ENCODE measurements at places on chromosomes 3 and 15. TPM values are rescaled to one million over a fixed set of nuclear protein-coding genes. Genes with fewer than 3 reads are reported as not detected.

RUBCN gene
- total RNA-seq: 23.3 TPM

- no peak for DNase-seq
Observed at GRCh38 chr3:75294124-75294523, 370.0 kb upstream of the FRG2C start.

DNA sequence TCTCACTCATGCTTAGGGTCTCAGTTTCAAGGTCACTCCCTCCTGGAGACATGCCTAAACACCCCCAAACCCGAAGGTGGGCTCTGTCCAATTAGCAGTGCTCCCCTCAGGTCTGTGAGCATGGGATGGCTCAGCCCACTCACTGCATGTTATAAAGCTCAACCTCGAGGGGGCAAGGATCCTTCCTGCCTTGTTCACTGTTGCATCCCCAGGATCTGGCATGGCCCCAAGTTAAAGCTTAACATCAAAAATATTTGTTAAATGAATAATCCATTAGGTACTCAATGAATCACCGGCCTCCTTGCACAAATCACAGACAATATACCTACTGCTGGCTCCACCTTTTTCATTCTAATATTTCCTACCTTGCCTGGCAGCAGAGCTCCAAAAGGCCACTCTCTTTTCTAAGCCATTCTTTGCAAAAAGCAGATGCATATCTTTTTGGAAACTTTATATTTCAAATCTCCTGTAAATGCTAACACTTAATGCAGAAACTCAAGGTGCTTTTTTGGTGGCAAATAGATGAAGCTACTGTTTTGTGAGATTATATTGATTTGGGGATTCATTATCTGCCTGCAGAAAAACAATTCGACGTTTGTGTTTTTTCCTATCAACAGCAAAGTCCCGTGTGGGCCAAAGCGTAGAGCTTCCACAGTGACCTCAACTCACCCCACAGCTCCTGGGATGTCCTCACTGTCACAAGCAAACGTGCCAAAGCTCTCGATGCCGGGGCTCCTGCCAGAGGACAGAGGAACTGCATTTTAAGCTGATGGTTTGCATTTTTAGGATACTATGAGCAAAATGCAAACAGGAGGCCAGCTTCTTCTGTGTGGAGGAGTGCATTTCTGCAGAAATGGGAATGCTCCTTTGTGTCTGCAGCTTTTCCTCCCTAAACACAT, 35.4 kb downstream of the PCOLCE2 start:
- DNase-seq: peak; percentile 78

TRAT1 gene
- total RNA-seq: not detected

GRCh38 chr15:88658972-88659931, 20.4 kb downstream of the ISG20 start:
- DNase-seq: no peak

DNA sequence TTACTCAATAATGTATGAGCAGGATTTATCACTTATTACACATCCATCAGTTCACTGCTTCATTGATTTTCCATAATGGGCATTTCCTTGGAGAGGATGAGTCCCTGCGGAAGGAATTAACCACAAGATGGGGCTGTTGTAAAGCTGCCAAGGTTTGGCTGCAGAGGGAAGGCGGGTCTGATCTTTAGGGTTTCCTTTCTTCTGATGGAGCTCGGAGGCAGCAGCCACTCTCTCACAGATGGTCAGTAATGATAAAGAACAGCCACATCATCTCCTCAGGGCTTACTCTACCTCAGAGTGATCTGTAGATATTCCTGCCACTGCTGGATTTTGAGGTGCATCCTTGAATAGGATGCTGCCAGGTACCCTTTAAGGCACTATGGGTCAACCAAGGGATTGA, 115.2 kb downstream of the USP13 start:
- DNase-seq: no peak

- DNase-seq: no peak
Observed at GRCh38 chr3:194658477-194659242, 13.3 kb downstream of the LSG1 start.

- no peak for DNase-seq
Observed at GRCh38 chr15:73602446-73602843, 30.7 kb downstream of the NPTN start.

DNA sequence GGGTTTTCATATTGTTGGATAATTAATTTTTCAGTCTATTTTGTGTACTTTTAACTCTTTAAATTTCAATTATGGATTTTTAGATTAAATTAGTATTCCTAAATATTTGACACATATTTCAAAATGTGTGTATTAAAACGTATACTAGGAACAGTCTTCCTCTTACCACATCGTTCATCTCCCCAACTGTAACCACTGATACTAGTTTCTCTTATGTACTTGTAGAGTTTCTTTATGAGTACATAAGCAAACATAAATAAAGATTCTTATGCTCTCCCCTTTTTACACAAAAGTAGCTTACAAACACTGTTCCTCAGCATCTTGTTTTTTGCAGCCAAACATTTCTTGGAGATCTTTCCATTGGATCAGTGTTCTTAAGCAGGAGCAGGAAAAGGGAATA, 45.9 kb downstream of the CMSS1 start:
- no peak for DNase-seq

- DNase-seq: no peak
Observed at GRCh38 chr3:47533996-47534454, 20.5 kb upstream of the ELP6 start.

BFSP2 gene
- total RNA-seq: not detected

RAB6B gene
- 59.1 TPM for total RNA-seq

CTXN2 gene
- total RNA-seq: not detected

WDR93 gene
- not detected for total RNA-seq

DNA sequence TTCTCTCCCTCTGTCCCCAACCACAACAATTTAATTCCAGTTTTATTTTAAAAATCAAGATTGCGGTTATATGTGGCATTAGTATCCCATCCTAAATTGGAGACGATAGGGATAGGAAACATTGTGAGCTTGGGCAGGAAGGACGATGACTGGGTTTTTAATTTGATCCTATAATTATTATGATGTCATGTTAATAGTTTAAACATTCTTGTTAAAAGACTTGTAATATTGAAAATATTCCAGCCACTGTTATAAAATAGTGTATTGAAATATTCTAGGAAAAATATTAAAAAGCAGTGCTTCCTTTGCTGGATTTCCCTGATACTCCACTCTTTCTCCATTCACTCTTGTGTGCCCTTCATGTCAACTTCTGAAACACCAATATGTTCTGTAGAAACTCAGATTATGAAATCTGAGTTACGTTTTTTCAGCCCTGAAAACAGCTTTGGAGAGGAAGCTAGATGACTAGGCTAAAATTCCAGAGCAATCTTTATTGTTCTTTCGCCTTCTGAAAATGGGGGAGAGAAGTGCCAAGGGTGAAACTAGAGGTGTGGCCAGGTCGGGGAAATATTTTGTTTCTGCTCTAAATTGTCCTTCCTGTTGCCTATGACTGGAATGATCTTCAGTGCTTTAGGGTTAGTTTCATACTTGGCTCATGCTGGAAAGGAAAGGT, 46.1 kb upstream of the MAP3K13 start:
- no peak for DNase-seq

GRCh38 chr15:63502843-63503738, 1.3 kb upstream of the USP3 start:
- DNase-seq: peak; percentile 88

DNA sequence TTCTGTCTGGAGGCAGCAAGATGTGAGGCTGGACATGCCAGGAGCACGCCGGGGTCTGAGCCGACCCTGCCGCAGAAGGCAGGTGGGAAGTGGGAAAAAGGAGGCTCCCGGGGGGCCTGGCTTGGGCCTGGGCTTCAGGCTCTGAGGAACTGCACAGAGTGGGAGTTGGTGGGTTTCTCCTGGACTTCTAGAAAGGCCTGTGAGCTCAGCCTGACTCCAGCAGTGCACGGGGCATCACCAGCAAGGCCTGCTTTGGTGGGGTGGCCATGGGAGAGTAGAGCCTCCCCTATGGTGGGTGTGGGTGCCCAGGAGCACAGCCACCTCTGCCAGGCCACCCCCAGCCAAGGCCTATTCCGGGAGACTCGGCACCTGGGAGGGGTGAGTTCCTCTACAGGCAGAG, 18.1 kb upstream of the SLC41A3 start:
- no peak for DNase-seq

MRAS gene
- total RNA-seq: 349 TPM

DNA sequence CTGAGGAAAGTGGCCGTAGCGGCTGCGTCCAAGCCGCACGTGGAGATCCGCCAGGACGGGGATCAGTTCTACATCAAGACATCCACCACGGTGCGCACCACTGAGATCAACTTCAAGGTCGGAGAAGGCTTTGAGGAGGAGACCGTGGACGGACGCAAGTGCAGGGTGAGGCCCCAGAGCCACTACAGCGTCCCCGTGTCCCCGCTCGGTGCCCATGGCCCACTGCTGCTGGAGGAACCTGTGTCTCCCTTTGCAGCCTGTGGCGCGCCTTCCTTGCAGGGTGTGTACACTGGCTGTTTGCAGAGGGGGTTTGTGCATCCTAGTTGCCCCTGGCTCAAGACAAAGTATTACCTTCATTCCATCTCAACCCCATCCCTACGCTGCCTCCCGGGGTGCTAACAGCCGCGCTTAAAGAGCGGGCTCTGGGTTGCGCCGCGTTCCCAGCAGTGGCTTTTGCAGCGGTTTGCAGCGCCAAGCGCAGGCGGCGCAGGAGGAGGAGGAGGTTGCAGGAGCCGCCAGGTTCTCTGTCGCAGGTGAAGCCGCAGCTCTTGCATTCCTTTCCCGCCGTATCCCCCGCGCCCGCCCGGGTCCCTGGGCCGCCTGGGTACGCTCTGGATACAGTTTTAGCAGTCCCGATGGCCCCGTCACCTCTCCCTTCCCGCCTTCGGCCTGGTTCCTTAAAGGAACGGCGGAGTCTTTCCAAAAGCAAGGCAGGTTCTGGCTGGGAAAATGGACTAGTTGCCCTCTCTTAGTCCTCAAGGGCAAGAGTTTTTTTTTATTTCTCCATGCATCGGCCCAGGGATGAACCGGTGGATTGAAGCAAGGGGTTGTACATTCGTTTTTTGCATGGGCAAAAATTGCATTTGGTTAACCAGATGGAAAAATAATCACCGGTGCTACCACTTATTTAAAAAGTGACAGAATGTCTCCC, 1.2 kb downstream of the CRABP1 start:
- DNase-seq: no peak

ALG1L2 gene
- not detected for total RNA-seq

PDIA5 gene
- total RNA-seq: 6.0 TPM

- DNase-seq: no peak
Observed at GRCh38 chr3:15977090-15977489, 179.3 kb upstream of the ANKRD28 start.

LRRC31 gene
- total RNA-seq: not detected

- DNase-seq: no peak
Observed at GRCh38 chr3:123287962-123288302, 86.2 kb downstream of the SEC22A start.

DNA sequence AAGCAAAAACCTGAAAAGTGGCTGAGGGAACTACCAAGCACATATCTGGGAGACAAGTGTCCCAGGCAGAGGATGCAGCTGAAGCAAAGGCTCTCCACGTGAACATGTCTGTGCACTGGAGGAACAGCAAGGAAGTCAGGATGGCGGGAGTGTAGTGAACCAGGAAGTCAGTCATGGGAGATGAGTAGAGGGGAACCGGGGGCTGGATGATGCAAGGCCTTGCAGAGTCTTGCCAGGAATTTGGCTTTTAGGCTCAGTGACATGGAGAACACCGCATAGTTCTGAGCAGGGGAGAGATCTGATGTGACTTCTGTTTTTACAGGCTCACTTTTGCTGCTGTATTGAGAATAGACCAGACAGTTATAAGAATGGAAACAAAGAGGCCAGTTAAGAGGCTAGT, 19.0 kb downstream of the C2CD4A start:
- DNase-seq: no peak

KBTBD13 gene
- 5.2 TPM for total RNA-seq

SLC12A1 gene
- not detected for total RNA-seq

GRCh38 chr3:17027318-17027717, 142.6 kb downstream of the PLCL2 start:
- DNase-seq: no peak

DNA sequence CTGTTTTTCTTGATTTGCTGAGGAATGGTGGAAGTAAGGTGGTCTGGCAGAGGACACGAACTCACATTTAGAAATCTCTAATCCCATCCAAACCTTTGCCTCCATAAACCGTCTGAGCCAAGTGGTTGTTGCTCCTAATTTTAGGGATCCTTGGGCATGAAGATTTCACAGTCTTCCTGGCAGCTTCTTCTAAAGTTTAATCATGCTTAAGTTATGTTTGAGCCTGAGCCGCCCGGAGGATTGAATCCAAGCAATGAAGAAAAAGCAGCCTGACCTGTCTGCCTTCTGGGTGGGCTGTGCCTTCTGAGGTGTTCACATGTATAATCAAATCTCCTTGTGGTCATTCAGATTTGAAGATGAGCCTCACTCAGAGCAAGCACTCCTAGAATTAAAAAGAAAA, 249.0 kb downstream of the CD47 start:
- no peak for DNase-seq

DNA sequence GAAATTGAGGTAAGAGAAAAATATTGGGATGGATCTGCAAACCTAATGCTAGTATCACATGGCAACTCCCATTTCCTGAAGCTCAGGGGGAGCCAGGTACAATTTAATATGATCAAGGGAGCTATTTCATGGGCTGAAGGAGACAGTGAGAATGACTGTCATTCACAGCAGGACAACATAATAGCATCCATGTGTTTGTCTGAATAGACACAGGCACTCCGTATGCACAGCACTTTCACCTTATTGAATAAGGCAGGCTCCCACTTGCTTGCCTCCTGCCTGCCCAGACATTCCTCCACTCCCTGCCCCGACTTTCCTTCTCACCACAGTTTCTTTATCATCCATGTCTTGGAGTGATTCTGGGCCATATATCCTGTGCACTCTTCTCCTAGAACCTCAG, 156.6 kb upstream of the SLC24A5 start:
- DNase-seq: no peak

COL6A5 gene
- total RNA-seq: not detected

GRIP2 gene
- 59.1 TPM for total RNA-seq

DNA sequence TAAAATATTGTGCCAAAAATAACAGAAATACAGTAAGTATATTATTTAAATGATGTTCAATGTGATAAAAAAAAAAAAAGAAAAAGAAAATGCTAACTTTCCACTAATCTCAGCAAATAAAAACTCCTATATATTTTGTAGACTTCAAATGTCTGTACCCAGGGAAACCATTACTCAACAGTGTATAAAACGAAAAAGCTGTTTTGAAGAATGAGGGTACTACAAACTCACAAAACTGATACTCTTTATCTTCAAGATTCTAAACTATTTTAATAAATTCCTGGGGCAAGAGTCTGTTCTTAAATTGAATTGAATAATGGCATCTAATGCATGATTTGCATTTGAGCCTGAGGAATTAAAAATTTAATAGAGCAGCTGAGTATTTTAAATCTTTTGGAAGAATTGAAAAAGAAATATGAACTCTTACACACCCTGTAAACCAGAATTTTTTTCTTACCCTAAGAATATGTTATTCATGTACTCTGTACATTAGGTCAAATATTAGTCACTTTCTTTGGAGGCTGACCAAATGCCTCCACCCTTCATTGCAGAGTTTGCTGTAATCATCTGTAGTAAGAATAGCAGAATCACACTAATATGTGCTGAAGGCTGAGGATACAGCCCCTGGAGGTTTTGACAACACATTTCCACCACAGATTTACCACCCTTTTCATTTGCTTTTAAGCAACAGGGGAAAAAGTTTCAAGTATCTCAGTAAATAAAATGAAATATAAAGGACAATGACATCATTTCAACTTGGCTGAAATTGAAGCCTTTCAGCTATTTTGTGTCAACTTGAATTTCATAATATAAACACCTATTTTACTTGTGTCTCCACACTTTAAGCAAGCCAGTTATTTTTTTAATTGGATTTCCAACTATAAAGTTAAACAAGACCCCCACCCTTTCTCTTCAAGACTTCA, 79.7 kb downstream of the FBN1 start:
- DNase-seq: no peak

SGO1 gene
- total RNA-seq: 0.38 TPM

- DNase-seq: no peak
Observed at GRCh38 chr3:47082519-47082918, 81.4 kb downstream of the SETD2 start.

SNTN gene
- not detected for total RNA-seq

Measured in left ventricle myocardium inferior (tissue), 1 donor.